A549 (cell line): ENCODE measurements at places on chromosomes 5 and 9.
A peak's percentile ranks its signal among the peaks of the same experiment; 100 is the strongest.

DNA sequence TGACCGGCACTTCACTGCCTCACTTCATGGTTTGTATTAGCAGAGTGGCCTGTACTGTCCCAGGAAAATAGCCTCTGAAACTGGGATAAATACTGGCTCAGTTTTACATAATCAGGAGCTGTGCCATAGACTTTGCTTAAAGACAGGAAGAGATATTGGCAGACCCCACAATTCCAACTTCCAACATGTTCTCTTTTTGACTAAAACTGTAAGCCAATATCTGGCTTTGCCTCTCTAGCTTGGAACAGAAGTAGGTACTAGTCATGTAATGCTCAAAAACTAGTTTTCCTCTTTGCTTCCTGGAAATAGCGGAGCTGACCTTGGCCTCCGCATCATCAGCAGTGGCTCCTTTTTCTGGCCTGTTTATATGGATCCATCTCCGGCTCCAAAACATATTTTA, 276.9 kb downstream of the CDH9 start:
- no peak for DNase-seq

GRCh38 chr5:174327317-174327864, 281.9 kb downstream of the NSG2 start:
- DNase-seq: peak; percentile 83

DNA sequence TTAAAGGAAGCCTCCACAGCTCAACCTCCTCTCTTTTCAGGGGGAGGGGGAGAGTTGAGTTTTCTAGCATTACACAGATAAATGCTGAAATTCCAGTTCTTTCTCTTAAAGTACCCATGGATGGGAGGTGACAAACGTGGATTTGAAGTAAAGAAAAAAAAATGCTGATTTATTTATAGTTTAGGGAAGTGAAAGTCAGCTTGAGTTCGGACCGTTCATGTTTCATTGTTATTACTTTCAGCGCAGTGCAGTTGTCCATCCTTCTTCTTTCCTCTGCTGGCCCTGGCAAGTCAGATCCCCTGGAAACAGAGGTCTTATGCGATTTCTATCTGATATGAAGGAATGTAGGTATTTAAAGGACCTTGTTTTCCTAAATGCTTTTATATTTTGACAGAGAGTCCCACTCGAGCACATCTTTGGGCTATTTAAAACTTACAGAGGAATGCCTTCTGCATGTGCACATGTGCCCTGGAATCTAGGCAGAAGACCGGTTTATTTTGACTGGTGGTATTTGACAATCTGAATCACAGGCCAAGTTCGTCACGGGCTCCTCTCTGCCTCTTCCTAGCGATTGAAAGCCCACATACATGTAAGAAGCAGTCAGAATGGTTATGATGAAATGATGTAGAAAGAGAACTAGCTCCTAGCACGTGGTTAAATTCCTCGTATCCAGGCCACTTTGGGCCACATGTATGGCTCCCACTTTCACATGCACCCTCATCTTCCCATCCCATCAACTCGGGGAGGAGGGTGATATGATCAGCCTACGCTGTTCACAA, 385.2 kb upstream of the KLF4 start:
- DNase-seq: no peak

DNA sequence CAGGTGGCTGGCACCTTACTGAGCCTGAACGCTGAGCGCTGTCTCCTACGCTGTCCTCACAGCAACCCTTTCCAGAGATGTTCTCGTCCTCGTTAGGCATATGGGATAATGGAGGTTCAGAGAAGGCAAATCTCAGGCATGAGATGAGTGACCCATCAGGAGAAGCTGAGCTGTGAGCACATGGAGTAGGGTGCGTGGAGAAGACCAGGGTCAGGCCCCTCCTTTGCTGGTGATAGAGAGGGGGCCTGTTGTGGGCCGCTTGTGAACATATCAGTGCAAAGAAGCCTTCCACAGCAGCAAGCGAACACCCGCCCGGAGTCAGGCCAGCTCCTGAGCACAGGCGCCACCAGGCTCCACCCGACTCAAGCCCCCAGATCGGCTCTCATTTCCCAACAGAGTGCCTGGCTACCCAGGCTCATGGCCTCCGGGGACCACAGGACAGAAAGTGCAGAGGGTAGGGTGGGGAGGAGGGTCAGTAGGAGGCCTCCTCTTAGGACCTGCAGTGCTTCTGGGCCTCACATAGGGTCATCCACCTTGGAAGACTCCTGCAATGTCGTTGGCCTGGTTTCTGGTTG, 15.0 kb upstream of the TIFAB start:
- no peak for DNase-seq

DNA sequence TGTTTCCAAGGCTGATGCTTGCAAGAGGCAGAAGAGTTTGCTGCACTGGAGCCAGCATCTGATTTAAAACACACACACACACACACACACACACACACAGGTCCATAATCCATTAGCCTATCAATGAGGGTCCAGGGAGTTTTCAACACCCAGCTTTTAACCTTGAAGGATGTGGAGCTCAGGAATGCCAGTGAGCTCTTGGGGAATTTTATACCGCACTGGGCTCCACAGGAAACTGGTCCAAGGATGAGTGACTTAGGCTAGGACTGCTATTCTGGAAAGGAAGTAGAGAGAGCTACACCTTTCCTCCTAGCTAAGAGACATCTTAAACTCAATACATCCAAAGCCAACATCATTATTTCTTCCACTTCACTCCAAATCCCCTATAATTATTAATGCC, 942 bp upstream of the NRG2 start:
- DNase-seq: no peak
